Ascending aorta (tissue), 2 donors: ENCODE measurements at places on chromosomes 2 and 18. TPM values are rescaled to one million over a fixed set of nuclear protein-coding genes. Genes with fewer than 3 reads are reported as not detected.

The CPO gene
- not detected for total RNA-seq

The ADAM23 gene
- total RNA-seq = 2.3 TPM

The MYO7B gene
- 1.3 TPM for total RNA-seq

The TUBA4B gene
- not detected for total RNA-seq

The PARD6G gene
- total RNA-seq = 7.9 TPM

The ECEL1 gene
- 14.9 TPM for total RNA-seq

The ACOXL gene
- not detected for total RNA-seq

The NTSR2 gene
- not detected for total RNA-seq

The ITGB6 gene
- total RNA-seq = not detected

The RAB27B gene
- total RNA-seq = 0.11 TPM

The PTH2R gene
- total RNA-seq = not detected
